ENCODE measurements at places on chromosomes 1 and 21.

DNA sequence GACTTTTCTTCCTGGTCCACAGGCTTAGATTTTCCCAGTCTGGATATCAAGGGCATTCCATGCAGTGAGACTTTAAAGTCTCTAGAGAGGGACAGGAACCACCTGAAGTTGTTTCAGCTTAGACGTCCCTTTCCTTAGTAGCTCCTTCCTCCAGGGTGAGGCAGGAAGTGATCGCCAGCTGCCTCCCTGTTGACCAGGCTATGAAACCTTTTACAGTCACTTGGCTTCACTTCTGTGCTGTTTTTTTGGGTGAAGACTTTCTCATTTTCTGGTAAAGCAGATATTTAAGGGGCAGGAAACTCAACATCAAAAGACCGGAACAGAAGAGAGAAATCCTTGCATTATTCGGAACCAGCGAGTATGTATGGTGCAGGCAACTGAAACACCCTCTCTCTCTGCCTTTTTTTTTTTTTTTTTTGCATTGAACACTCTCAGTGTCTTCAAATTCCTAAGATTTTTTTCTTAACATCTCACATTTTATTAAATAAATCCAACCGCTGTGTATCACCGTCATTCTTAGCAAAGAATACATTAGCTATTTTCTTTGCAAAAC is 234.6 kb upstream of the IRF2BP2 start:
- no peak for DNase-seq

GRCh38 chr1:14777516-14778506 is 179.3 kb downstream of the KAZN start:
- DNase-seq: no peak

- no peak for DNase-seq
Measured at GRCh38 chr1:71462247-71462646, 381.4 kb upstream of the ZRANB2 start.

- no peak for DNase-seq
Measured at GRCh38 chr1:202750761-202751160, 40.5 kb upstream of the SYT2 start.

- DNase-seq: no peak
Measured at GRCh38 chr1:172795741-172796140, 136.8 kb downstream of the FASLG start.

- DNase-seq: no peak
Measured at GRCh38 chr1:180545991-180546390, 12.8 kb upstream of the OVAAL start.

- no peak for DNase-seq
Measured at GRCh38 chr21:18677632-18678031, 274.0 kb upstream of the TMPRSS15 start.

GRCh38 chr21:42509244-42509643 is 4.4 kb upstream of the SLC37A1 start:
- DNase-seq: no peak

DNA sequence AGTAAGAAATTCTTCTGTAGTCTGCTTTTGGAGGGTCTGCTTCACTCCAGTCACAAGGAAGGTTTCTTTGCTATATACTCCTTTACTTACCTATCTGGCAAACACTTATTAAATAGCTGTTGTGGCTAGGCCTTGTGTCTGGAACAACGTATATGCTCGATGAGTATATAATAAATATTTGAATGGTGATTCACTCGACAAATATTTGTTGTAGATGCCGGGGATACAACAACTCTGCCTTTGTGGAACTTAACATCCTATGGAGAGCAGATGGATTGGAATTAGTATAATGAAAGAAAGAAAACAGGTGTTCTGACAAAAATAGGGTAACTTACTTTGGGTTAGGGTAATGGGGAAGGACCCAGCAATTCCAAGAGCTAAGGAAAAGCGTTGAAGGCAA is 31.1 kb downstream of the KPNA6 start:
- DNase-seq: no peak

DNA sequence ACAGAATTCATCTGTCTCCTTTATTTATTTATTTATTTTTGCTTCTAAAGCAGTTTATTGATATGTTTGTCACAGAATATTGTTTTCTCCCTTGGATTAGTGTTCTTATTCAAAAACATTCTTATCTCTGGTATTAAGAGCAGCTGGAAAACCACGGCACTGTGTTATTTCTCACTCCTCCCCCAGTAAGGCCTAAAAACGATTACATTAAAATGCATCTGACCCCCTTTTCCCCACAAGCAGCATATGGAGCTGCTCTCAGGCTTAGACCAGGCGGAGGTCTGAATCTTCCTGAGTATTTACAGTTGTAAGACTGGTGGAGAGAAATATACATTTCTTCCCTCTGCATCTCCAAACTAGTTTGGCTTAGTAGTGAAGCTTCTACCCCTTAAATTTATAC is 86.8 kb downstream of the HLX start:
- no peak for DNase-seq

DNA sequence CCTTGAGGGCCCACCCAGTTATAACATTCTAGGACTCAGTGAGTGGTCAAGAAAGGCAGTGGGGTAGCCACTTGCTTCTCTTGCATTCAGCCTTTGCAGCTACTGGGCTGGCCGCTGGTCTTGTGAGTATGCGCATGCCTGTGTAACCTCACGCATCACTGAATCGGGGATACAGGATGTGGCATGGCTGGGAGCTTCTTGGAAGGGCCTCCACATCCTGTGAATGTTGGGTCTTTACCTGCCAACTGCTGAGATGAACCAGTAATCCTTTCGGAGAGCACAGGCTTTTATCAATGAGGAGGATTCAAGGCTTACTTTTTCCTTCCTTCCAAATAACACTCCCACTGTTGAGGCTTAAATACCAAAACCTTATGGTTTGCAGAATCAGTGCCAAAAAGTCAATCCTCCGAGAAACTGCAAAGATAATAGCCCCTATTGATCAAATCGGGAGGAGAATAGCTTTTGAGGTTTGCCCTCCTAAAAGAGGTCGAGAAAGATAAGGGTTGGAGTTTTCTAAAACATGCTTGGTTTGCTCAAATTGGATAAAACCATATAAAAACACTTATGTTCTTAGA is 198.9 kb upstream of the UBE2U start:
- DNase-seq: no peak

- DNase-seq: no peak
Measured at GRCh38 chr21:42737951-42738590, 84.7 kb downstream of the PDE9A start.

- DNase-seq: no peak
Measured at GRCh38 chr1:210908257-210908656, 225.7 kb downstream of the KCNH1 start.

DNA sequence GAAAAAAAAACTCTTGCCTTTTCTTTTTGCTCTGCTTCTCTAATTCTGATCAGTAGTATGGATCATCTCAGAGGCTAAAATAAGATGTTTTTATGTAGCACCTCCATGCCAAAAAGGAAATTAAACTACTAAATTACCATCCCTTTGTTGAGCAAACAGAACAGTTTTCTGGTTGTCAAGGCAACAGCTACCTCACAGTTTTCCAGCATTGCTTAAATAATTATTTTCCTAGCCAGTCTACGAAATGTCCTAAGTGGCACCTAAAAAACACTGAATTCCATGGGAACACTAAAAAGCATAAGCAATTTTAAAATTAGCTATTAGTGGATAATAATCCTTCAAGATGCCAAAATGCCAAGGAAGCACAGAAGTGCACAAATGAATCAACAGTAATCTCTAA is 61.7 kb downstream of the ARID4B start:
- DNase-seq: no peak

DNA sequence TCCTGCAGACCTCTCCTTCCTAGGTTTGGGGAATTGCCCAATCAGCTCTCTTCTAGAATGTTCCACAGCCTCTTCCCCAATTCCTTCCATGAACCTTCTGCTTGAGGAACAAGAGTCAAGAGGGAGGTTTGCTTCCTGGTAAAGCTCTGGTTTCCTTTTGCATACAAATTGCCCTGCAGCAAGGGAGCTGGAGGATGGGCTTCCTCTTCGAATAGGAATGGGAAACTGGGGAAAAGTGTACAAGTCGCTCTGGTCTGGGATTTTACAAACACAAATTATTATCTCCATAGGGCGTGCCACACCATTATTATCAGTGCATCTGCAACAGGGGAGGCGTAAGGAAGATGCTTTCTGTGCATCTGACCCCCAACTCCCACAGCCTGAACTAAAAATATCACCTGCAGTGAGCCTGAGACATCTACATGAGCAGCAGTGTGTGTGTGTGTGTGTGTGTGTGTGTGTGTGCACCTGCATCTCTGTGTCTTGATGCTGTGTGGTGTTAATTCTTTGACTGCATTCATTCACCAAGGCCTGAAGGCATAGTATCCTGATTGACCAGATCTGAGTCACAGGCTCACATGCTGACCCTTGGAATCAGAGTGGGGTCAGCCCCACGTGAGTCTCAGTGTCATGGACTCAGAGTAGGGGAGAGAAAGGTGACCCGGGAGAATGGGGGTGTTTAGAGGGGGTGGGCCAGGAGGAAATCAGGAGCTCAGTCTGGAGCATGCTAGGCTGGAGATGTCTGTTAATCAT is 272.9 kb downstream of the KAZN start:
- DNase-seq: no peak

DNA sequence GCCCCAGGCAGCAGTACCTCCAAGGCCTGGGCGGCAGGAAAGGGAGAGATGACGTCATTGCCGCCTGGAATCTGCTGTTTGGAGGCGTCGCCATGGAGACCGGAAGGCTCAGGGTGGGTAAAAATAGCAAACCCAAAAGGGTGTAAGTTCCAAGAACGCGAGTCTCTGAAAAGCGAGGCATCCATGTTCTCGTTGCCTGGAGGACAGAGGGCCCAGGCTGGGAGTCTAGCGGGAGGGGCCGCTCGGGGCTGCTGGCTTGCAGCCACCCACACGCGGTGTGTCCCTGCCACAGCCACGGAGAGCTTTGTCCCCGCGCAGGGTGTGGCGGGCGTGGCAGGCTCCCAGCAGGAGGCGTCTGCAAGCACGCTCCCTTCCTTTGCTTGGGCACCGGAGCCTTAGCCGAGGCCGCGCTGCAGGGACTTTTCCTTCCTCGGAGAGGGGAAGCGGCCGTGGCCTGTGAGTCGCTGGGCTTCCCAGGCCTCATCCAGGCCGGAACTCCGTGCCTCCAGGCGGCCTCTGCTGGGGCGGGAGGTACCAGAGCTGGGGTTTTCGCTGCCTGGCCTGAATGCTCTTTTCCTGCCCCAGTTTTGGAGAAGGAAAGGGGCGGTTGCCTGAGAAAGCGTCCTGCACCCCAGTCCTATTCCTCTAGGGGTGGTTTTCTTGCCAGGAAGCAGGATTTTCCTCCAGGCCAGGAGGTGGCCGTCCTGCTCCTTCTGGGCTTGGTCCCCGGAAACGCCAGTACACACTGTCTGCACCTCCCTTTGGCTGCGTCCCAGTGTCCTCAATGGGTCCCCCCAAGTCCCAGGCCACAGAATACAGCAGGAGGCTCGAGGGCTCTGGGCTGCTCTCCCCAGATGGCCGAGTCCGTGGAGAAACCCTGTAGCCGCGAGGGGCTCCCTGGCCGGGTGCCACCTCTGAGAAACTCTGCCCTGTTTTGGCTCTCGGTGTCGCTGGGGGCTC is 15.3 kb upstream of the SKI start:
- DNase-seq: peak; percentile 96

GRCh38 chr1:3644273-3644672 is 5.6 kb downstream of the WRAP73 start:
- no peak for DNase-seq

DNA sequence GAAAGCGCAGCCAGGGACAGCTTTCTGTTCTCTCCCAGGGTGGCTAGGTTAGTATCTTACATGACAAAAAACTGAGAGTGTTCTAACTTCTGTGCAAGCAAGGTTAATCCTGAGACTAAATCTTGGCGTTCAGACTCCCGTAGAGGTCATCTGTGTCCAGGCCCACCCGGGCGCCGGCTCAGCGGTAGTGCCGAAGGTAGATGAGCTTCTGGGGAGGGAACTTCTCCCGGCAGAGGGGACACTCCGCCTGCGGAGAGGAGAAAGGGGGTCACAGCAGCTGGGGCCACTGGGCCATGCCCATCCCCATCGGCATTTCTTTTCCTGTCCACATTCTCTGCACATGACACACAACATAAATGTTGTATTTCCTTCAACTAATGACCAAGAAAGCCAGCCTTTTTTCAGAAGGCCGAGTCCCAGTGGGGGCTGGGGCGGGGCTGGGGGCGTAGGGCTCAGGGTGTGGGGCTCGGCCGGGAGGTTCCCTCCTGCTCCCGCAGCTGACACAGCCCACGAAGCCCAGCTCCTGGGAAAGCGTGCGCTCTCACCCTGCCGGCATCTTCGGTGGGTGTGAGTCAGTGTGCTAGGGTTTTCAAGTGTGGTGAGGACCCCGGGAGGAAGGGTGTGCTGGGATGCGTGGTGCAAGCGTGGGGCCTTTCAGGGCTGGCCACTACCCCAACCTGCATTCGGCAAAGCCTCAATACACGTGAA is 6.6 kb downstream of the PEX10 start:
- DNase-seq: no peak

Measured in GM04504 (cell line).